ENCODE measurements at places on chromosomes 5 and 9. TPM values are rescaled to one million over a fixed set of nuclear protein-coding genes. Genes with fewer than 3 reads are reported as not detected.
A peak's percentile ranks its signal among the peaks of the same experiment; 100 is the strongest.

GRCh38 chr5:62315376-62316175 lies 9.6 kb downstream of the KIF2A start:
- DNase-seq: no peak

- DNase-seq: no peak
These were observed 26.6 kb downstream of the NEK6 start for GRCh38 chr9:124284237-124284831.

DAPK1 gene
- polyA plus RNA-seq: 25.5 TPM

TLX3 gene
- not detected for polyA plus RNA-seq

GRCh38 chr9:108762348-108763055 lies 93.3 kb downstream of the ACTL7B start:
- DNase-seq: no peak

GRCh38 chr5:178297751-178298150 lies 65.1 kb upstream of the PHYKPL start:
- DNase-seq: no peak

ADRB2 gene
- polyA plus RNA-seq: 1.5 TPM

- no peak for DNase-seq
These were observed 73.4 kb upstream of the PPARGC1B start for GRCh38 chr5:149656576-149657182.

DNA sequence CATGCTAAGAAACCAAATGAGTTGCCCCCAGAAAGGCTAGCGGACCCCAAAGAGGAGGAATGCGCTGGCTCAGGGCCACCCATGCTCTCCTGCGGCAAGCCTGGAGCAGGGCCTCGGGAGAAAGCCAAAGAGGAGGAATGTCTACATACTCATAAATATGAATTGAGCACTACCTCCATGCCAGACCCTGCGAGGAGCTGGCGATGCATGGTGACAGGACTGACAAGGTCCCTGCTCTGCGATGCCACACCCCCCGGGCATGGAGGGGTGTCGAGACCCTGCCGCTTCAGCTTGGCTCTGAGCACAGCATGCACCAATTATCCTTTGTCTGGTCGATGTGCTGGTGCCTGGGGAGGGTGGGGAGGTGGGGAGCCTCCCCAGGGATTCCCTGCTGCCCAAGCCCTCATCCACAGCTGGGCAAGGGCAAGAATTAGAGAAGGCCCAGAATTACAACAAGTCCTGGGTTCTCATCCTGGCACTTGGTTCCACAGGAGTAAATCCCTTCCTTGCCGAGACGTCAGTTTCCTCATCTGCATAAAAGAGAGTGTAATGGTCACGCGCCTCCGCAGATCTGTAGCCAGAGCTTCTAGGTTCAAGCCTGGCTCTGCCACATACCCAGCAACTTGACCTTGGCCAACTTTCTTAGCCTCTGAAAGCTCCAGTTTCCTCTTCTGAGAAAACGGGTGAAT lies 74.4 kb downstream of the FAM114A2 start:
- no peak for DNase-seq

LRRC19 gene
- 0.13 TPM for polyA plus RNA-seq

GRCh38 chr9:21801683-21802417 lies 586 bp upstream of the MTAP start:
- peak; percentile 84 for DNase-seq

DNA sequence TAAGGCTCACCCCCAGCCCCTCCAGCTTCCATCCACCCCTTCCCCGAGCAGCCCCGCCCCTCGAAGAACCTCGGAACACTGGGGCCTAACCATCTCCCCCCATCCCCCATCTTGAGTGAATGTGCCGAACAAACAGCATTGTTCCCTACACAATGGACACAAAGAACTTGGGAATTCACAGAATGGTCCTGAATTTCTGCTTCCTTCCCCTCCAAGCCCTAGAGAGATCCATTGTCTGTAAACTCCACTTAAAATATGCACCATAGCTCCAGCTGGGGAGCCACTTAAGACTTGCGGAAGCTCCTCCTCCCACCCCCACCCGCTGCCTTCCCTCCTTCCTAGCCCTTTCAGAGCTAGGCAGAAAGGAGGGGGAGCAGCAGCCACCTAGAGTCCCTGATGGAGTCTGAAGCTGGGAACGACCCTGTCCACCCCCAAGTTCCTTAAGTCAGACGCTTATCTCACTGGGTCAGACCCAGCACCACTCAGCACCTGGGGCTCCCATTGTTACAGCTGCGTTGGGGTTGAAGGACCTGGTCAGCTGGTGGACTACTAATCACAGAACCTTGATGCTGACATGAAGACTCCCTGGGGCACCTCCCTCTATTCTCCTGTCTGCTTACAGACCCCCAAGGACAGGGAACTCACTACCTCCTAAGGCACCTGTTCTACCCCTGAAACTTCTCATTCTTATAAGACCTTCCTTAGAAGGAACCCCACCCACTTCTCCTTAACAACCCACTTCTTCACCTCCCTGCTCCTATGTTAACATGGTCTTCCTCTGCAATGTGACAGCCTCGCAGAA lies 61.4 kb downstream of the PCDH1 start:
- no peak for DNase-seq

EIF4E1B gene
- 0.12 TPM for polyA plus RNA-seq

- DNase-seq: no peak
These were observed 26.3 kb downstream of the FAF2 start for GRCh38 chr5:176474476-176474875.

TRIM7 gene
- 20.4 TPM for polyA plus RNA-seq

DNA sequence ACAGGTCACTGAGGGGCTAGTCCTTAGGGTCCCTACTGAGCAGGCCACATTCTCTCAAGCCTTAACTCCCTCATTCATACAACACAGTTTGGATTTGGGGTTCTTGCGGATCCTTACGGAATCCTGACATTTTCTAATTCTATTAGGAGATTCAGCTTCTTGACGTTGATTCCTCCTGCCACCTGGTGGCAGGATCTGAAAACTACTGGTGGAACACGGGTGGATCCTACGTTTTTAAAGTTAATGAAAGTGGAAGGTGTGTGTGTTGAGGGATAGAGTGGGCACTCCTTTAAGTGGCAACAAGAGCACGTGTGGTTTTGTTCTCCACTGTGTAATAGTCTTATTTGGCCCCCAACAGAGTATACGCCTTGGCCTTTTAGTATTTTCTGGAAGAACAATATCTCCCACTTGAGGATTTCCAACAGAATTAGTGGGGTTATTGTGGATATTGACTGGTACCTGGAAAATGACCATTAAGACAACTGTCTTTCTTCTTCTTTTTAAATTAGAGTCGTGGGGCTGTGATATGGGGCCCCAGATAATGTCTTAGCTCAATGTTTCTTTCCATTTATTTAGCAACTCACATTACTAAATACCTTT lies 25.2 kb downstream of the SLC28A3 start:
- peak; percentile 45 for DNase-seq

DNA sequence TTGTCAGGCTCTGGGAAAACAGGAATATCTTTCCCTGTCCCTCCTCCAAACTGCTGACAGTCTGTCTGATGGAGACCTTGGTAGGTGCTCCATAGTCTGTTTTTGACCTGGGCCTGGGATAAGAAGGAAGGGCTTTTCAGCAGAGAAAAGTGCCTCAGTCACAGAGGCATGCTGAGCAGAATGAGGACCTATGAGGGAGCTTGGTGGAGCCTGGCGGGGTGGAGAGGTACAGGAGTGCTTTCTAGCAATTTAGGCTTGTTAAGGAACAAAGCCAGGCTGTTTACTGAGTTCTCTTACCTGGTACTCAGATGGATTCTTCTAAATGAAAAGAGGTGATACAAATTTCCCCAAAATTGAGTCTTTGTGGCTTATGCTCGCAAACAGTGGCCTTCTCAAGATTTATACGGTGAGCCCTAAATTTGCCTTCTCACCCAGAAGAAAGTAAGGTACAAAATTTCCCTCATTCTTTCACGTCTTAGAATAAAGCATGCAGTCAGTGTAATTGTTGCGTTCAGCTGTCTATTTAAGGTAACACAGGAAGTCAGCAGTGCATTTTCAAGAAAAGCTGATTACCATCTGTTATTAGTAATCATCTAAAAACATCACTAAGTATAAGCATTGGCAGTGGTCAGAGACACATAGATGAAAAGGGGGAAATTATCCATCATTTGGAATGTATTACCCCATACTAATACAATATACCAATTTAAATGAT lies 28.6 kb upstream of the IL13 start:
- no peak for DNase-seq

TLN1 gene
- 117 TPM for polyA plus RNA-seq

DNA sequence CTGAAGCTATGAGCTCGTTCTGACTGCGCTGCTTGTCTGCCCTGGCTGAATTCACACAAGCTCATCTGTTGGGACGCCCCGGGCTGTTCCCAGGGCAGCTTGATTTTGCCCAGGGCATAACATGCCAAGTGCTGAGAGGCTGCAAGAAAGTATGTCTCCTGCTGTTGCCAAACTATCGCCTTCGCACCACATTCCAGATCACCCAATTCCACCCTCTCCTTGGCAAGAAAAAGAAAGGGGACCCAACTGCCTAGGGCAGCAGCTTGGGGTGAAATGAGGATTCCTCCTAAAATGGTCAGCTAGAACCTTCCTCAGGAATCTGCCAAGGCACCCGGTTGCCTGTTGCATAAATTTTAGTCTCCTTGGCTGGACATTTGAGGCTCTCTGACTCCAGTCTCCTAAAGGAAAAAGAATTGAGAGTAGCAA lies 21.2 kb downstream of the COL15A1 start:
- no peak for DNase-seq

GGTA1 gene
- 10.2 TPM for polyA plus RNA-seq

DNA sequence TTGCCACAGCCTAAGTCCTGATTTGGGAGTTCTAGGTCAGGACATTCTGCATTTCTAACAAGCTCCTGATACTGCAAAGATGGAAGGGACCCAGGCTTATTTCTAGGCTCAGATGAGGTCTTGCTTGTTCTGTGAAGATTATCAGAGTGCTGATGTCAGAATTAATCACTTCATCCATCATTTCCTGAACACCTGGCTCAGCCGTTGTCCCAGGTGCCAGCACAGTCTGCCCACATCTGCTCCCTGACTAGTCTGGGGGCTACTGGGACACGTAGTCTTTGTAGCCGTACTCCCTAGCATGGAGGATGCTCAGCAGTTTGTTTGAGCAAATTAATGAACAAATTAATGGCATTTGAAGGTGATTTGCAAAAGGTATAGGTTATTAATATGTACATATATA lies 17.9 kb upstream of the SPINK4 start:
- no peak for DNase-seq

DNA sequence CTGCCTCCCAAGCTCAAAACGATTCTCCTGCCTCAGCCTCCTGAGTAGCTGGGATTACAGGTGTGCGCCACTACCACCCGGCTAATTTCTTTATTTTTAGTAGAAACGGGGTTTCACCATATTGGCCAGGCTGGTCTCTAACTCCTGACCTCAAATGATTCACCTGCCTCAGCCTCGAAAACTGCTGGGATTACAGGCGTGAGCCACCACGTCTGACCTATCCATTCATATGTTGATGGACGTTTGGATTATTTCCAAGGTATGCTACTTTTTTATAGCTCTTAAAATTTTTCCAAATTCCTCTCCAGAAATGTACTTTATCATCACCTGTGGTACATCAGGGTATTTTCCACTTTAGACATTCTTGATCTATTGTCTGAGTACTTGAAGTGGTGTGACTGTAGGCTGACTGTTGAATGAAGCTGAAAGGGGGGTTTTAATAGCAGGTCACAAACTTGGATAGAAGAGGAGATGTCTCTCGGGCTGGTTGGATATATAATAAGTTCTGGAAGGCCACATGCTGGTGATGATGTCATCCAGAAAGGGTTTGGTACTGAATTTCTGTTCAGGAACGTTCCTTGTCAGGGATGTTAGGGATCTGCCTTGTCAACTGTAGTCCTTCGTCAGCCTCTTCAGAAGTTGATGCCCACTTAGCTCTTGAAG lies 7.4 kb downstream of the CTNNA1 start:
- DNase-seq: no peak

DRD1 gene
- polyA plus RNA-seq: not detected

GRCh38 chr5:73482383-73483136 lies 15.7 kb upstream of the BTF3 start:
- no peak for DNase-seq

Measured in hindlimb muscle (tissue), 1 donor.